Activated CD8-positive, alpha-beta T cell treated with anti-CD3 and anti-CD28 coated beads, Interleukin-2, amount 10 ng/mL, durations not matched to agents 7 days and 5 days (primary cell): ENCODE measurements at places on chromosomes 2 and 18. TPM values are rescaled to one million over a fixed set of nuclear protein-coding genes. Genes with fewer than 3 reads are reported as not detected.

DNA sequence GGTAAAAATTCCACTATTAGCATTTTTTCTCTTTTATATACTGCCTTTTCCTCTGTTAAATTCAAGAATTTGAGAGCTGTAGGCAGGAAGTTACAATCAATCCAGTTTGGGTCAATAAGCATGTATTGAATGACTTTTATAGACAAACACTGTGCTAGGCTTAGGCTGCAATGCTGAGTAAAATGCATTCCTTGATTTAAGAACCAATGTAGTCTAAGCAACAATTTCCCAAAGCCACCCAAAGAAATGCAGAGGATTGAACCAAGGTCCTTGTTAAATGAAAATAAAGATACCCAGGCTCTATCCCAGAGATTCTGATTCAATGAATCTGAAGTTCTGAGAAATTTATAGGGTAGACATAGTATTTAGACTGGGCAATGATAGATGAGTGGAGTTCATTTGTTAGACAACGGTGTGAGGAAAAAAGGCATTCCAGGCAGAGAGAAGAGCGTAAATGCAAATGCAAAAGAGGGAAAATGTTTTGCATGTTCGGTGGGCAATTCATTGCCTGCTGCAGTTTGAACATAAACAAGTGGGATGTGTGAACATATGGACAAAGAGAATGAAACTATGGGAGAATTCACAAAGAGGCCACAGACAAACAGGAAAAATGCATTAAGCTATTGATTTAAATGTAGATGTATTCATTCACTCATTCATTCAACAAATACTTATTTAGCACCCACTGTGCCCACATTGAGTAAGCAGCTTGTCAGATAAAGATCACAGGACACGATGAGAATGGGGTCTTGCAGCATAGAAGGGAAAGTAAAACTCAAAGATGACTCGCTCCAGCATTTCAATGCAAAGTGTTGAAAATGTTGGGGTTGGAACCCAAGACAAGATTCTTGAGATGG is 107.1 kb downstream of the EVA1A start:
- DNase-seq = no peak

- no peak for DNase-seq
Measured at GRCh38 chr2:221044781-221045180, 527.3 kb downstream of the EPHA4 start.

GRCh38 chr2:44822174-44822573 is 119.3 kb upstream of the SIX3 start:
- no peak for DNase-seq

DNA sequence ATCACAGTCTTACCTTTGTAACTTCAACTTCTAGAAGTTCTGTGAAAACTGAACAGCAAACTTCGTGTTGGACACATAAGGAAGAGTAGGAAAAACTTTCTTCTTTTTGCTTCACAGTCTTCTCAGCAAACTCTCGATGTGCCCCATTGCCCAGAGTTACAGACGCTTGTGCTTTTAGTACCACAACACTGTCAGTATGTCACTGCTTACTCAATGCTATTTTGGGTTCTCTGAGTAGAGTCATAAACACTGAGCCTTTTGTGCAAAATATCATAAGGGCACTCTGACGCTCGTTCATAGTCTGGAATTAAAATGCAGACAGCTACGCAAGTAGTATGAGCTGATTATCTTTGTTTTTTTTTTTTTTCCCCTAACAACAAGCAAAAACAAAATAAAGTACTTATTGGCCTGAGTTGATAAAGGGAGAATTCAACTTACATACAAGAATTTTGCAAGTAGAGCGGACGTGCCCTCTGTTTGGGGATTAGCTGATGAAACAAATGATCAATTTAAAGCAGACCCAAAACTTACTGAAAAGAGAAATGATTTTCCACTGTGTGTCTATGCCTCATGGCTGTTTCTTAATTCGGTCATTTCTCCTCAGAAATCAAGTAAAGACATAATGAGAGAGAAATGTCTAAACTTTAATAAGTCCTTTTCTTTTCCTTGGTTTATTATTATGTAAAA is at the start of gene CDH19:
TSS of gene CDH19 (minus strand) at position 150 of the 687 bp plus-strand sequence. CDS start 31,886 bp downstream, outside the sequence.
- no peak for DNase-seq

- no peak for DNase-seq
Measured at GRCh38 chr18:58255701-58256311, 211.8 kb downstream of the NEDD4L start.

DNA sequence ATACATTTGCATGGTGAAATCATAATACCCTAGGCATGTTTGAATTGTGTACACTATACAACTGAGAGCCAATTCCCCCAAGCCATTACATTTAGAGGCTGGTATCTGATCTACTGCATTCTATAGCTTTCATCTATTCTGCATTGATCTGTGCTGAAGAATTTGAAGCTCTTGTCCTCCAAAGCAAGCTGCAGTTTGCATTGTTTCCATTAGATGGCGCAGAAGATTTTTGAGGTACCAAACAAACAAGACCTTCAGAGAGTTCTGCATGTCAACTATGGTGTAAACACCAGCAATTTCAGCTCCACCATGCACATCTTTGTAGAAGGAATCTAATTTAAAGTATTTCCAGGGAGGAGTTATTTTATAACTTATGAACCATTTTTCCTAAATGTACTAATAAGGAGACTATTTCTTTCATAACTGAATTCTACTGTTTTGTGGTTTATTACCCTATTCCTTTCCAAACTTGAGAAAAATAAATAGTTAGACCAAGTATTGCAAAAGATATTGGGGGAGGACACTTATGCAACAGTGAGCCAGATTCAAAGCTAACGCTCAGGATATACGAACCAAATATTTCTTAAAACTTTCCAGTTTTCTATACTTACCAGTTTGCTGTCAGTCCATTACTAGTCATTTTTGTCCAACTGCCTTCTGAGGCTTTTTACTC is 761.8 kb upstream of the ACVR2A start:
- peak; percentile 67 for DNase-seq

GRCh38 chr2:181319286-181319685 is 137.9 kb upstream of the ITGA4 start:
- no peak for DNase-seq

GRCh38 chr2:181754105-181754504 is 73.8 kb upstream of the NEUROD1 start:
- no peak for DNase-seq

DNA sequence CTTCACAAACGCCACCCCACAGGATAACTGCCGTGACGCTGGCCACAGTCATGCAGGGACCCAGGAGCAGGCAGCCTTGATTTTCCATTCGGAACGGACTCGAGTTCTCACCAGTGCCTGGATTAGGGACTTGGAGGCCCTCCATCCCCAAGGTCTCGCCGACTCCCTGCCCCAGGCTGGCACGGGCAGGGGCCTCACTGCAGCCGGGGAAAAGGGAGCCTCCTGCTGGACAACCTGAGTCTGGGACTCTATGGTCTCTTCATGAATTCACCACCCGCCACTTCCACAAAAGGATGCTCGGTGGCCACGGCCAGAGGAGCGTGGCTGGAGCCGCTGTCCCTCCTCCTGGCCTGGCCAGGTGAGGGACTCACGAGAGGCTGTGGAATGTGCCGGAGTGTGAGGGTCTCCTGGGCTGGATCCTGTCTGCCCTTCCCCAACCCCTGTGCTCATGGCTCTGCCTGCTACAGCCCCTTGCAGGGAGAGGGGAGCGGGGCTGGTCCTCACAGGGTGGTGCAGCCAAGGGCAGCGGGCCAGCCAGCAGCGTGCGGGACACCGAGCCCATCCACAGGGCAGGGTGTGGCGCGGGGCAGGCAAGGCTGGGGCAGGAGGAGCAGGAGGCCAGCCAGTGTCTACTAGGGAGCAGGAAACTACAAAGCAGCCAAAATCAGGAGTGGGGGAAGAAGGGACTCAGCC is 42.3 kb downstream of the AQP12A start:
- peak; percentile 26 for DNase-seq

GRCh38 chr2:240989451-240990265 is 8.8 kb upstream of the SNED1 start:
- no peak for DNase-seq

- no peak for DNase-seq
Measured at GRCh38 chr2:233656443-233656842, 15.3 kb upstream of the UGT1A9 start.

The TEX51 gene
- not detected for total RNA-seq

The FBLN7 gene
- 0.91 TPM for total RNA-seq

The LYPD1 gene
- not detected for total RNA-seq

The FEV gene
- not detected for total RNA-seq

The TDRD15 gene
- total RNA-seq = not detected

The CD28 gene
- 27.2 TPM for total RNA-seq

The LBX2 gene
- total RNA-seq = 0.68 TPM

The STPG4 gene
- total RNA-seq = 0.21 TPM

The UGT1A4 gene
- not detected for total RNA-seq
